ENCODE measurements at places on chromosomes 3 and 15. TPM values are rescaled to one million over a fixed set of nuclear protein-coding genes. Genes with fewer than 3 reads are reported as not detected.
A peak's percentile ranks its signal among the peaks of the same experiment; 100 is the strongest.

Gene NR1I2
- total RNA-seq = not detected

Gene HYAL1
- 22.0 TPM for total RNA-seq

Gene TPRG1
- total RNA-seq = 12.8 TPM

Gene ZNF80
- not detected for total RNA-seq

Gene RMDN3
- total RNA-seq = 120 TPM

Gene DZIP3
- 14.7 TPM for total RNA-seq

Gene UNC13C
- 0.15 TPM for total RNA-seq

Gene RETNLB
- not detected for total RNA-seq

Gene PATL2
- total RNA-seq = 30.4 TPM

Gene CADPS
- total RNA-seq = not detected

Gene SLC33A1
- total RNA-seq = 31.8 TPM

GRCh38 chr3:52446631-52447511, 2.0 kb upstream of the SEMA3G start:
- H3K36me3 ChIP-seq = no peaks in the 10 kb centered on the region
- H3K4me3 ChIP-seq = no peak overlapping the region
- H3K27ac ChIP-seq = peak overlapping the region; percentile 36
- peaks cover 21% of the 10 kb centered on the region for H3K4me1 ChIP-seq

GRCh38 chr3:191070762-191071403, 128.2 kb upstream of the OSTN start:
- H3K36me3 ChIP-seq = no peaks in the 10 kb centered on the region
- no peaks in the 10 kb centered on the region for H3K27me3 ChIP-seq
- no peaks in the 10 kb centered on the region for H3K4me1 ChIP-seq
- H3K4me3 ChIP-seq = no peak overlapping the region
- H3K27ac ChIP-seq = no peak overlapping the region

- H3K4me1 ChIP-seq = peaks cover 10% of the 10 kb centered on the region
- H3K27me3 ChIP-seq = no peaks in the 10 kb centered on the region
- DNase-seq = no peak
- no peak overlapping the region for H3K4me3 ChIP-seq
- H3K36me3 ChIP-seq = no peaks in the 10 kb centered on the region
Measured at GRCh38 chr3:57752307-57752706, 3.8 kb upstream of the SLMAP start.

GRCh38 chr15:92187975-92188374, 205.7 kb upstream of the ST8SIA2 start:
- H3K4me3 ChIP-seq = no peak overlapping the region
- H3K4me1 ChIP-seq = no peaks in the 10 kb centered on the region
- no peaks in the 10 kb centered on the region for H3K27me3 ChIP-seq
- no peaks in the 10 kb centered on the region for H3K36me3 ChIP-seq

GRCh38 chr15:44726568-44727484, 9.5 kb upstream of the TRIM69 start:
- H3K4me1 ChIP-seq = peaks cover 37% of the 10 kb centered on the region
- peak overlapping the region; percentile 28 for H3K4me3 ChIP-seq
- DNase-seq = no peak
- H3K27ac ChIP-seq = peak overlapping the region; percentile 99

DNA sequence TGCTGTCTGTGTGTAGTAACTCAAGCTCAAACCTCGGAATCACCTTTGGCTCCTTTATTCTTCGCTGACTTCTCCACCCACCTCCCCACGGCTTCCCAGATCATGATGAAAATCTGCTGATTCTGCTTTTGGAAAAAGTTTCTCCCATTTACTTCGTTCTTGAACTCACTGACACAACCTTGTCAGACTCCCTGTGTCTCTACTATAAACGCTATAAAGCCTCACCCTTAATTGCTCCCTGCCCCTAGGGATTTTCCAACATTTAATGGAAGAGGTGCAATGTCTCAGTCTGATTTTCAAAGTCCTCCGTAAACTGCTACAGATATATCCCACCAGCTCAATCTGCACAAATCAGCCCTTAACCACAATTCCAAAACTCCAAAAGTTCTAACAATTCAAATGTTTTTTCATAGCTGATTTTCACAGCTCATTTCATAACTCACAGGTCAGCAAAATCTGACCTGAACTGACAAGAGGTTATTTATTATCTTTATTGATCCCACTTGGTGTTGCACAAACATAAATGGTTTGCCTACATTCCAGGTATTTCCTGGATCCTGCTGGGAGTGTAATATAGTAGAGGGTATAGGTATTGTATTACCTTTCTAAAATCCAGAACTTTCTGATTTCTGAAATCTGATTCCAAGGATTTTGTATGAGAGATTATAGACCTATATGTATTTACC, 129.4 kb downstream of the PLD1 start:
- no peak overlapping the region for H3K27ac ChIP-seq
- H3K27me3 ChIP-seq = no peaks in the 10 kb centered on the region

DNA sequence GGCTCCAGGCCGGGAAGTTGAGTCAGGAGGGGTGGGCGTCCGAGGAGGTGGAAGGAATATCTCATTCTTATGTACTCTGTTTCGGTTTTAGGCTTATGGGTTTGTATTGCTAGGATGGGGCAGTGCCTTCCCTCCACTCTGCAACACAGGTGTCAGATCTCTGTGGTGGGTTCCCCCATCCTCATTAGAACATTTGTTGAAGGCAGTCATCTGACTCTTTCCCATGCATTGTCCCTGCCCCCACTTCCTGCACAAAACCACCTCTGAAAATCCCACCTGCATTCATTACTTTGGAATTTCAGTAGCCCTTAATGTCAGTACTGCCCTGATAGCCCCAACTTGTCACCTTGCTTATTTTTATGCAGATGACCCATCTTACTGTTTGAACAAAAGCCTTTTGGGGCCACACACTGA, 29.5 kb downstream of the GYG1 start:
- no peak overlapping the region for H3K4me3 ChIP-seq
- H3K4me1 ChIP-seq = no peaks in the 10 kb centered on the region
- no peak overlapping the region for H3K27ac ChIP-seq
- no peaks in the 10 kb centered on the region for H3K27me3 ChIP-seq
- DNase-seq = no peak

- H3K27me3 ChIP-seq = no peaks in the 10 kb centered on the region
- no peaks in the 10 kb centered on the region for H3K4me1 ChIP-seq
- DNase-seq = no peak
- H3K27ac ChIP-seq = no peak overlapping the region
Measured at GRCh38 chr3:135802171-135802570, 163.4 kb upstream of the PPP2R3A start.

- H3K4me3 ChIP-seq = no peak overlapping the region
- no peaks in the 10 kb centered on the region for H3K4me1 ChIP-seq
- DNase-seq = no peak
- no peaks in the 10 kb centered on the region for H3K27me3 ChIP-seq
Measured at GRCh38 chr3:115226844-115227445, 79.9 kb upstream of the ZBTB20 start.

- H3K27ac ChIP-seq = no peak overlapping the region
- H3K4me3 ChIP-seq = no peak overlapping the region
- H3K4me1 ChIP-seq = peaks cover 10% of the 10 kb centered on the region
- no peaks in the 10 kb centered on the region for H3K27me3 ChIP-seq
- no peak for DNase-seq
Measured at GRCh38 chr15:93174836-93175235, 85.8 kb upstream of the RGMA start.

DNA sequence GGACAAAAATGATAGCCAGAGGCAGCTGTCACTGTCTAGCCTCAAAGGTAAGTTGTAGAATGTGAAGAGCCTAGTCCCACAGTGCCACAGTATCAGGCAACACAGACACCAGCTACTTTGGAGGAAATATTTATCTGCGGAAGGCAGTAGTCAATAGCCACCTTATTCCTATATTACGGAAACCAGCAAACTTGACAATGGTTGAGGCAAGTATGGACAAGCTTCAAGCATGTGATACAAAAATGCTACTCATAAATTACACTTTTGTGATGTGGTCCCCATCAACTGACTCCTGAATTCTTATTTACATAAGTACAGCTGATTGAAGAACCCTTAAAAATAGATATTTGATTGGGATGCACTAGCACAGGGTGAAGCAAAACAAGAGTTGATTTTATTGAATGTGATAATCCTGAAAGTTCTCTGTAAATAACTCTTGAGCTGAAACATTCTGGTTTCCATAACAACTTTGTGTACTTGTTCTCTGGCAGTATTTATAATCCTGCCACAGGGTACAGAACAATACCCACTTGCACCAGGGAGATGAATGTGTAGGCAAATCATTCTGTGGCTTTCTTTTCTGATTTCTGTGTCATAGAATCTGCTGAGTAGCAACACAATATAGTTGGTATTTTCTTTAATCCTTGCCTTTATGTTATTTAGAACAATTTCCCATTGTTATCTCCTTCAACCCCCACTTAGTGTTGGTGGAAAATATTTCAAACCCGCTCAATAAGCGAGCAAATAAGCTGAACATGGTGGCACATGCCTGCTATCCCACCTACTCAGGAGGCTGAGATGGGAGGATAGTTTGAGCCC, at the start of gene ANKUB1:
Gene ANKUB1, minus strand, starts transcription at position 103 of the 819 bp plus-strand sequence. CDS start 188 bp downstream, outside the sequence.
- no peaks in the 10 kb centered on the region for H3K4me1 ChIP-seq
- H3K4me3 ChIP-seq = no peak within 1 kb of the TSS
- no peaks in the 10 kb centered on the region for H3K27me3 ChIP-seq
- DNase-seq = no peak

DNA sequence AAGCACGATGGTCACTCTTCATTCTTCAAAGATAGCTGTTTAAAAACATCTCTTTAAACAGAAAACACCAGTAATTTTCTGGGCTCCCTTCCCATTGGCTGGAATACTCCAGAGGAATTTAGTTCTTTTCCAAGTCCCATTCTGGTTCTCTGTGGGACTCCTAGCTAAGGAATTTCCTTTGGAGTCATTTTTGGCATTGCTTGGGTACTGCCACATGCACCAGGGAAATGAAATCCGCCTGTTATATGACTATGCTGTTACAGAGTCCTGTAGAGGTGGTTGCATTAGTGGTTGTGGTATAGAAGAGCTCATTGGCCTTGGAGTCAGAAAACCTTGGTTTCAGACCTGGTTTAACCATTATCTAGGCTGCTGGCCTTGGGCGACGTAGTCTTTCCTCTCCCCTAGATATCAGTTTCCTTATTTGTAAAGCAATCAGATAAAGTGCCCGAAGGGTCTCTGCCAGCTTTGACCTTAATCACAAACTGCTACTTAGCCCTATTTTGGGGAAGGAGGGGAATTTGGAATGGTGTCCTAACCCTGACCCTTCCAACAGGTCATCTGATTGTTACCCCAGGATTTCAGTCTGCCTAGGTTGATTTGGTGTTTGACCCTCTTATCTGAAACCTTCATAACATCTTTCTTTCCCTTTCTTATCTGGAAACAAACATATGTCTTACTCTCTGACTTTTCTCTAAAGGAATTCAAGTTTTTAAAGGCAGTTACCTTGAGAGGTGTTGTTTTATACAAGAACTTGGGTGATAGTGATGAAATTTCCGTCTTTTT, 13.4 kb downstream of the RTP1 start:
- no peak overlapping the region for H3K4me3 ChIP-seq
- no peaks in the 10 kb centered on the region for H3K27me3 ChIP-seq
- DNase-seq = no peak
- peaks cover 3% of the 10 kb centered on the region for H3K4me1 ChIP-seq
- no peaks in the 10 kb centered on the region for H3K36me3 ChIP-seq

- DNase-seq = no peak
- no peaks in the 10 kb centered on the region for H3K27me3 ChIP-seq
- H3K4me3 ChIP-seq = no peak overlapping the region
- peaks cover 11% of the 10 kb centered on the region for H3K4me1 ChIP-seq
- no peak overlapping the region for H3K27ac ChIP-seq
- peaks cover 12% of the 10 kb centered on the region for H3K36me3 ChIP-seq
Measured at GRCh38 chr15:50361756-50362155, 6.8 kb upstream of the GABPB1 start.

- H3K27ac ChIP-seq = peak overlapping the region; percentile 95
- no peaks in the 10 kb centered on the region for H3K36me3 ChIP-seq
- no peaks in the 10 kb centered on the region for H3K27me3 ChIP-seq
- H3K4me3 ChIP-seq = no peak overlapping the region
- peaks cover 27% of the 10 kb centered on the region for H3K4me1 ChIP-seq
- no peak for DNase-seq
Measured at GRCh38 chr3:44340058-44340395, 1.5 kb downstream of the TCAIM start.

GRCh38 chr15:92273286-92273685, 120.4 kb upstream of the ST8SIA2 start:
- no peak for DNase-seq
- no peaks in the 10 kb centered on the region for H3K27me3 ChIP-seq

DNA sequence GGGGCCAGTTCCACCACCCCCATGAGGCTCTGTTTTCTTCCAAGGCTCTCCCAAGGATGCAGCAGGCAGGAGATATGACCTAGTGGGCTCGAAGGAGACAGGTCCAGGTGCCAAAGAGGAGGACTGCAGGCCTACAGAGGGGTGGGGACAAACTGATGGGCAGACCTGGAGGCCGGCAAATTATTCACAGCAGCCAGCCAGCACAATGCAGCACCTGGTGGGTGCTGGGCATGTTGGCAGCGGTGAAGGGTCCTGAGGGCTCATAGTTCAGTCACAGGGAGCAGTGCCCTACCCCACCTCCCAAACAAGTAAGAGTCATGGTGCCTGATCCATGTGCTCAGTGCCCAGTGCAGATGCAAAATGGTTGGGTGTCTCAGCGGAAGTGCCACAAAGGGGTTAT, 171.7 kb downstream of the ABHD5 start:
- no peaks in the 10 kb centered on the region for H3K4me1 ChIP-seq
- H3K27me3 ChIP-seq = no peaks in the 10 kb centered on the region
- H3K36me3 ChIP-seq = no peaks in the 10 kb centered on the region
- H3K27ac ChIP-seq = no peak overlapping the region
- no peak overlapping the region for H3K4me3 ChIP-seq
- no peak for DNase-seq

DNA sequence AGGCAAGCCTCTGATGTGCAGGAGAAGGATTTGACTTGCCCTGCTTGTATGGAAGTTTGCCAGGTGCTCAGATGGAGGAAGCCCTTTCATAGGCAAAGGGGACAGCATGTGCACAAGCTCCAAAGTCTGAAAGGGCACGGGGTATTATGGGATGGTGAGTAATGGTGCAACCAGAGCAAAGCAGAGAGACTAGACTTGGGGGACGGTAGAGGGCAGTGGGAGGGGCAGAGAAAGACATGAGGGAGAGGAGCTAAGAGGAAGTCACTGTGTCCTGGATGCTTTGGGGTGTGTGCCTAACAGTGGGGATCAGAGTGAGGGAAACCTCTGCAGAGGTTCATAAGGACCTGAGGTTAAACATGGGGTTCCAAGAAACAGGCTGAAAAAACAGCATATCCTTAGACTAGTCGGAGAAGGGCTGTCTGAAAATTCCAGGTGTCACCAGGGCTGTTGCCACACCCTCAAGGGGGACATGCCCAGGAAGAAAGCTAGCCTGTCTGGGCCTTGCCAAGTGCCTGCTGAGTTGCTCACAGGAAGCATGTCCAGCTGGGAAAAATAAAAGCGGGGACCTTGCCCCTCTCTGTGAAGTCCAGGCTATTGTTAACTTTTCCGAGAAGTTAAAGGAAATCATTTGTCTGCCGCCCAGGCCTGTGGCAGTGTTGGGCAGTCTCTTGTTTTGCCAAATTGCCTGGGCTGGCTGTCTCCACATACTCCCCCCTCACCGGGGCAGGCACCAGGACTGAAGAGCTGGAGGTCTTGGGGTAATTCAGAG, 47.1 kb downstream of the HRH1 start:
- no peak overlapping the region for H3K4me3 ChIP-seq
- H3K36me3 ChIP-seq = no peaks in the 10 kb centered on the region
- peak overlapping the region; percentile 75 for H3K27ac ChIP-seq

- peak; percentile 80 for DNase-seq
- no peaks in the 10 kb centered on the region for H3K27me3 ChIP-seq
- peak overlapping the region; percentile 73 for H3K27ac ChIP-seq
- no peak overlapping the region for H3K4me3 ChIP-seq
- no peaks in the 10 kb centered on the region for H3K36me3 ChIP-seq
- H3K4me1 ChIP-seq = peaks cover 7% of the 10 kb centered on the region
Measured at GRCh38 chr3:48151058-48151806, 37.0 kb downstream of the CDC25A start.

GRCh38 chr3:30354972-30355371, 251.4 kb upstream of the TGFBR2 start:
- no peaks in the 10 kb centered on the region for H3K27me3 ChIP-seq
- H3K36me3 ChIP-seq = no peaks in the 10 kb centered on the region
- H3K27ac ChIP-seq = no peak overlapping the region

Measured in upper lobe of left lung (tissue), 6 donors.